Pons (tissue), 1 donor: ENCODE measurements at places on chromosomes 7 and 10.

GRCh38 chr10:6140141-6140841 is 51.5 kb downstream of the RBM17 start:
- DNase-seq = no peak

GRCh38 chr7:5143935-5144903 is 45.8 kb upstream of the WIPI2 start:
- no peak for DNase-seq

DNA sequence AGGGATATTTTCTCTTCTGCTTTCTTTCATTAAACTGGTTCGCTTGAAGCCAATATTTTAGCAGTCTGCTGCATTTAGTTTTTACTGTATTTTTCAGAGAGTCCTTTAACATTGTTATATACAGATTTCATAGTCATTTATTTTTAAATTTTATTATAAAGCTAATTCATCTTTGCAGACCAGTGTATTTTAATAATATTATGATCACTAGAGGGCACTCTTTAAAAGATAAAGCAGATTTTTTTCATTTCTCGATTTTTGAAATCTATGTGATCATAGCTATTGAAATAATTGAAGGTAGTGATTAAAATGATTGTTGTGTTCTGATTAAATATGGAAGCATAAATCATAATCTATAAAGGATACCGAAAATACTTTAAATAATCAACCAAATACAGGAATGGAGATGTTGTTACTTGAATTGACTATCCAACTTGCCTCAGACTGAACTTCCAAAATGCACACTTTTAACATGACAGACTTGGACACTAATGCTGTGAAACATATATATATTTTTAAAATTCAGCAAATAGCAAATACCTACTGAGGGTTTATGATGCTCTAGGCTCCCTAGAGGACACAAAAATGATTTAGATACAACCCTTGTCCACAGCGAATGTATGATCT is 35.2 kb downstream of the ST7 start:
- DNase-seq = no peak

- DNase-seq = no peak
Measured at GRCh38 chr7:130887957-130888371, 154.0 kb upstream of the KLF14 start.

GRCh38 chr10:124629415-124629814 is 114.8 kb downstream of the FAM53B start:
- DNase-seq = peak; percentile 90

DNA sequence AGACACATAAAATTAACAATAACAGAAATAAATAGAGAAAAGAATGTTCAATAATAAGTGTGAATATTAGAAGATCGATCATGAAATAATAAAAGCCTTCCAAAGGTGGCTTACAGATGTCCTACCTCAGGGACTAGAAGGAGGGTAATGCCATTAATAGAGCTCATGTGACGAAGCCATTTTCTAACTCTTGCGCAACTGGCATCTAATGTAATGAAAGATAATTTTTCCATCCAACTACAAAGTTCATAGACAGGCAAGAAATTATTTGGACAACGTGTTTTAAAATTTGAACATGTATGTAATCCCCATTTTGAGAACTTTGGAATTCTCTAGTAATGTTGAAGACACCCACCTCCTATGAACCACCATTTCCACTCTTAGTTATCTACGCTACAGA is 1394.3 kb upstream of the LRRTM3 start:
- DNase-seq = no peak

DNA sequence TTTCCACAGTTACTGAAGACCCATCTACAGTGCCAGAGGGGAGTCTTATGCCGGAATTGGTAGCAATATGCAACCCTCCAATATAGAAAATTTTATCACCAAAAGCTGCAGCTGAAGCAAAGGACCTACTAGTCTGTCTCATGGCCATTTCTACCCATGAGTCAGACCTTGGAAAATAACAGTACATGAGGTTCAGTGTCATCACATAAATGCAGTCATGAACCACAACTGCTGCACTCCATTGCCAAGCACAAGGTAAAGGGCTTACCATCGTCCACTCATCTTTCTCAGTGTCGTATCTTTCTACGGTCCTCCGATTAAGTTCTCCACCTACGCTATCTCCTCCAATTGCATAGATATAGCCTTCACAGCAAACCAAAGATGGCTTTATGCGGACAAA is 21.8 kb downstream of the KBTBD2 start:
- no peak for DNase-seq

- DNase-seq = no peak
Measured at GRCh38 chr7:12031638-12032037, 179.5 kb upstream of the TMEM106B start.

DNA sequence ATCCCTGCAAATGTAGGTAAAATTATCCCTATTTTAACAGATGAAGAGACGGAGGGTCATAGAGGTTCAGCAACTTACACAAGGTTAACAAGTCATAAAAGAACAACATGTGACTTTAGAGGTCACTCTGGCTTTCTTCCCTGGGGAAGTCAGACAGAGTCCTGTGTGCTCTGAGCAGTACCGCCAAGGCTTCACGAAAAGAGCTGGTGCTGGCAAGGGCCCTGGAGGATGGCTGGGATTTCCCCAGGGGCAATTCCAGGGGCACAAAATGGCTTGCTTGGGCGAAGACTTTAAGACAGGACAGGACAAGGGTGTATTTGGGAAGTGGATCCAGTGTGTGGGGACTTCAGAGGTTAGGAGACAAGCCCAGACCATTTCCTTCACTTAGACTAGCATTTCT is 144.1 kb downstream of the PIP4K2A start:
- DNase-seq = no peak

DNA sequence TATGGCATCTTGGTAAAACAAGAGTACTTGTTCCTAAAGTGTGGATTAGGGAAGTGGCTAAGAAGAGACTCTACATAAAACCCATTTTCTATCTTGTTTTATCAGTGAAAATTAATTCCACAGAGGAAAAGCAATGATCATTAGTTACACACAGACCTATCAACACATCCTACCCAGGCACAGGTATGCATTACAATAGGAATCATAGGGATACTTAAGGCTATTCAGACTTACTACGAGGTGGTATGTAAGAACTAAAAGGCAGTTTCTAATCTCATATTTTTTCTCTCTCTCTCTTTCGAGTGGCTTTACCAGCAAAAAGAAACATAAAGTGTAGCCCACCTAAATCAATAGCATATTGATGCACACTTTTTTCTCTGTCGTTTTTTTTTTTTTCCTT is 166.3 kb upstream of the FEZF1 start:
- no peak for DNase-seq

- DNase-seq = peak; percentile 21
Measured at GRCh38 chr10:124224331-124225028, 131.1 kb upstream of the CHST15 start.

DNA sequence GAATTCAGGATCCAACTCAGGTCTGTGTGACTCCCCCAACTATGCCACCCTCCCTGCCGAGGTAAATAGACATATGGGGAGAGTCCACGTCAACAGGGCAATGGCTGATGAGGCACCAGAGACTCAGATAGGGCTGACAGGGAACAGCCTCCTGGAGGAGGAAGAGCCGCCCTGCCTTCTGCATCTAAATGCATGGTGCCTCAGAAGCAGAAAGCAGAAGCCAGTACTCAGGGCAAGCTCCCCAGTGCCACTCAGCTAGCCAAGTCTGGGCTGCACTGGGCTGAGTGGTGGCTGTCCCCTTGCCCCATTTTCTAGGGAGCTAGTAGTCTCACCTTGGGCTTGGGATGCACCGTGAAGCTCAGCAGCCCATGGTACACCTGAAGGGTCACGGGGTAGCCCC is 11.0 kb downstream of the RRP12 start:
- no peak for DNase-seq

- DNase-seq = peak; percentile 60
Measured at GRCh38 chr7:98284335-98285036, 3.0 kb downstream of the BRI3 start.

DNA sequence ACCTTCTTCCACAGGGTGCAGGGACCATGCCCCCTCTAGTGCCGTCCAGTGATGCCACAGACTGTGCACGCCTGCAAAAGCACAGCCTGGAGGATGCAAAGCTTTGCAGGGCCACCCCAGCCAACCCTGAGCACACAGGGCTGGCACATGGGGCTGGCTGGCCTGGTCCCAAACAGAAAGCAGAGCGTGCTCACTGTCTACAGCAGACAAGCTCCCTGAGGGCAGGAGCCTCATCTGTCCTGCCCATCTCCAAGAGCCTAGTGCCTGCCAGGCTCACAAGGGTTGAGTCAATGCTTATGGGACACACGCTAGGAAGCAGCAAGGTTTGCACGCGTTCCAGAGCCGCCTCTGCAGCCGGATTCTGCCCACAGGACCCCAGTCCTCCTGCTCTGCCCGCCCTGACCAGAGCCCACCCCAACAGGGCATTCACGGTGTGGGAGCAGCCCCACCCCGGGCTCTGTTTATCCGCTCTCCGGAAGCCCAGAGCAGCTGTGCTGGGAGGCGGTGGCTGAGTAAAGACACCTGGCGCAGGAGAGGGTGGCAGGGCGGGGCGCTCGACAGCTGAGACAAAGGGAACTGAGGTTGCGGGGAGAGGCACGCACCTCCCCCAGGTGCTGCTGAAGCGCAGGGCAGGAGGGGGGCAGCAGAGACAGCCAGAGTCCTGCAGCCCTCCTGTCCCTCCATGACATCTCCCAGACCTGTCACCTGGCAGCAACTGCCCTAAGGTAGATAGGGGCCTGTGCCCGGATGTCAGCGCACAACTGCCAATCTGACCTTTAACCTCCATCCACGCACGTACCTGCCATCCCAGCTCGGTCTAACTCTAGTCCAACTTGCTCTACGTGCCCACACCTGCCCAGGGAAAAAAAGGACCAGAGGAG is 4.3 kb downstream of the KCNH2 start:
- DNase-seq = no peak

DNA sequence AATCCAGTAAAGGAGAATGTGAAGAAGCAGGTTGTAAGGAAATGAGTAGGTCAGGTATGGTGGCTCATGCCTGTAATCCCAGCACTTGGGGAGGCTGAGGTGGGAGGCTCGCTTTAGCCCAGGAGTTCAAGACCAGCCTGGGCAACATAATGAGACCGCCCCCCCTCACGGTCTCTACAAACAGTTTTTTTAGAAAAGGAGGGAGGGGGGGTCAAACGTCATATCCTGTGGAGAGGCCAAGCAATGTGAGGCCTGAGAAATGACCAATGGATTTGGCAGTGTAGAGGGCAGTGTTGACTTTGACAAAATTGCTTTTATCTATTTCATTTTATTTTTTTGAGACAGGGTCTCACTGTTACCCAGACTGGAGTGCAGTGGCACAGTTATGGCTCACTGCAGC is 2.3 kb upstream of the DNAJB12 start:
- no peak for DNase-seq

DNA sequence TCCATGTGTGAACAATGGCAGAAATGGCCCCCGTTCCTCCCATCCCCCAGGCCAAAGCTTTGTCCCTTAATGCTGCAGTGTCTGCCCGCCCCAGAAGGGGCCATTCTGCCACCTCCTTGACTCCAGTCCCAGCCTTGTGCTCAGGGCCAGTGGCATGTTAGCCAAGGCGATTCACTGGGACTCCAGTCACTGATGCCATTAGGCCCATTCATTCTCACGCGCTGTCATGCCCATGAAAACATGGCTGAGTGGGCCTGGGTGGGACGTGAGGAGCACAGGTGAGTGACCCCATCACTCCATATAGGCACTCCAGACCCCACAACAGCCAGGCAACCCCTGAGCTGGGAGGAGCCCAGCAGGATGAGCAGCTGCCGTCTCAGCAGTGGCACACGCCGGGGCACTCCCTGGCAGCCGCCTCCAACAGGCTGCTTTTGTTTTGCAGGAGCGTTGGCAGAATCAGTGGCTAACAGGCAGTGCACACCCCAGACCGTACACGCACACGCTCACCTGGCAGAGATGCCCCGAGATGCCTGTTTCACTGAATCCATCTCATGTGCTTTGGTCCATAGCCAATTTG is 79.5 kb downstream of the TCERG1L start:
- no peak for DNase-seq

DNA sequence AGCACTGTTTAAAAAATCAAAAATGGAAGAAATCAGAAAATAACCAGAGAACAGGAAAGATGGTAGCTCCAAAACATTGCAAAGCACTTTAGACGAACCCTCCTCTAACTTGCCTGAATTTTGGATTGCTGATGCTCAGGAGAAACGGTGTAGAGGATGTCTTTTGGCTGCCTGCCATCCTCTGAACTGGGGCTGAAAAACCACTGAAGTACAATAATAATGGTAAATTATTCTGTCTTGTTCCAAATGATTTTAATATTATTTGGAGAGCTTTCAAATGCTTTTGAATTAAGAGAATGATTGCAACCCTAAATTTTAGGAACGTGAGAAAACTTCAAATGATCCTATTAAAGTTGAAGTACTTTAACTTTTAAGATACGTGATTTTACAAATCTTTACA is 167.3 kb upstream of the SLC13A1 start:
- DNase-seq = no peak

DNA sequence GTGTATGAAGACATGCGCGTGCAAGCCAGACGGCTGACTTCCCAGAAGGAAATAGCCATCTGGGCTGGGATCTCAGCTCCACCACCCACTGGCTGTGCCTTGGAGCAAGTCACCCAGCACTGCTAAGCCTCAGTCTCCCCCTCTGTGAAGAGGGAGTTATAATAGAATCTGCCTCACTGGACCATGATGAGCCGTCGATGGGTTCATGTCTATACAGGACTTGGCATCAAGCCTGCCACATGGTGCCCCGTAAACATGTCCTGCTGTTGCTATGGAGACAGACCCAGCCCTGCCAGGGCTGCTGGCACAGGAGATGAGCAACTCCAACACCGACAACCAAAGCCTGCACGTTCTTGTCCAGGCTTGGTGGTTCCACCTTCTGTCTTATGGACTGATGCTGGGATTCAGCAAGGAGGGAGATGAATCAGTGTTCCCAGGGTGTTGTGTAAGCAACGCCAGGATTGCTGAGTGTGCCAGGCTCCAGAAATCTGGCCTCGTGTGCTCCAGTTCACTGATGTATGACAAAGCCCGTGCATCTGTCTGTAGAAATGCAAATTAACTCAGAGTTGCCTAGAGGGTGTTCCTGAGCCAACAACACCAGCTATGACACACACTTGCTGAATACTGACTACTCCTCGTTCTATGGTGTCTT is 5.6 kb downstream of the GPR15LG start:
- no peak for DNase-seq

DNA sequence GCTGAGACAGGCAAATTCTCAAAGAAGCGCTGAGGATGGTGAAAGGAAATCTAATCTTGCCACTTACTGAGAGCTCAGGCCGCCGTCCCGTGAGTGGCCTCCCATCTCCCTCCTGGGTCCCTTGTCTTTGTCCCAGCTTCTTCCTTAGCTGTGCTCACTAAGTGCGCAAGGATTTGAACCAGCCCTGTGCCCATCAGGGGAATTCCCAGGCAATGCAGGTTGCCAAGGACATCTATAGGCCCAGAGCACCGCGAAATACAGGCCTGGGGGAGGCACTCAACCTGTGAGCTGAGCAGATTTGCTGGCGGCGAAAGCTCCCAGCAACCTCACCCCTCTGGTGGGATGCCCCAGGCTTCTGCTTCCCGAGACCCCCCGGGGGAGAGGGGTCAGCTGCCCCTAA is 64.8 kb downstream of the OAT start:
- DNase-seq = no peak

GRCh38 chr10:126806498-126806897 is 98.7 kb upstream of the DOCK1 start:
- no peak for DNase-seq

- no peak for DNase-seq
Measured at GRCh38 chr10:64191286-64191685, 670.1 kb downstream of the REEP3 start.
